Thymus (tissue), 14 donors: ENCODE measurements at places on chromosomes 5 and 9.

GRCh38 chr5:149437391-149438040, 58.4 kb upstream of the IL17B start:
- no peak for DNase-seq
- no peaks in the 10 kb centered on the region for H3K27me3 ChIP-seq
- no peaks in the 10 kb centered on the region for H3K36me3 ChIP-seq

DNA sequence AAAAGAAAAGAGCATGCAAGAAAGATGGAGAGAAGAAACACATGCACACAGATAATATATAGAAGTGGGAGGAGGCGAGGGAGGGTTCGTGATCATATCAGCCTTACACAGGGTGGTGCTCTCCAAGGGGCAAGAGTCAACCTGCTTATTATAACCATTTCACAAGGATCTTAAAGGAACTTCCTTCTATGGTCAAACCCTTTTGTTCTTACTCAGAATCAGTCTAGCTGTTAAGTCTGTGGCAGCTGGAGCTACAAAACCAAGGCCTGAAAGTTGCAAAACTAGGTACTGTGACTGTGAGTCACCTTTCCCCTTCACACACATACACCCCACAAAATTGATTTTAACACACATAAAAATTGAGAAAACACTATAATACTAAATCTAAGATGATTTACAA, 18.5 kb upstream of the ERMP1 start:
- H3K27me3 ChIP-seq, result no peaks in the 10 kb centered on the region
- H3K4me3 ChIP-seq, result no peak overlapping the region
- no peak overlapping the region for H3K27ac ChIP-seq
- DNase-seq, result peak; percentile 54

- H3K4me1 ChIP-seq, result no peaks in the 10 kb centered on the region
- no peaks in the 10 kb centered on the region for H3K36me3 ChIP-seq
- DNase-seq, result no peak
- no peaks in the 10 kb centered on the region for H3K27me3 ChIP-seq
Measured at GRCh38 chr5:53877243-53877642, 316.8 kb downstream of the NDUFS4 start.

DNA sequence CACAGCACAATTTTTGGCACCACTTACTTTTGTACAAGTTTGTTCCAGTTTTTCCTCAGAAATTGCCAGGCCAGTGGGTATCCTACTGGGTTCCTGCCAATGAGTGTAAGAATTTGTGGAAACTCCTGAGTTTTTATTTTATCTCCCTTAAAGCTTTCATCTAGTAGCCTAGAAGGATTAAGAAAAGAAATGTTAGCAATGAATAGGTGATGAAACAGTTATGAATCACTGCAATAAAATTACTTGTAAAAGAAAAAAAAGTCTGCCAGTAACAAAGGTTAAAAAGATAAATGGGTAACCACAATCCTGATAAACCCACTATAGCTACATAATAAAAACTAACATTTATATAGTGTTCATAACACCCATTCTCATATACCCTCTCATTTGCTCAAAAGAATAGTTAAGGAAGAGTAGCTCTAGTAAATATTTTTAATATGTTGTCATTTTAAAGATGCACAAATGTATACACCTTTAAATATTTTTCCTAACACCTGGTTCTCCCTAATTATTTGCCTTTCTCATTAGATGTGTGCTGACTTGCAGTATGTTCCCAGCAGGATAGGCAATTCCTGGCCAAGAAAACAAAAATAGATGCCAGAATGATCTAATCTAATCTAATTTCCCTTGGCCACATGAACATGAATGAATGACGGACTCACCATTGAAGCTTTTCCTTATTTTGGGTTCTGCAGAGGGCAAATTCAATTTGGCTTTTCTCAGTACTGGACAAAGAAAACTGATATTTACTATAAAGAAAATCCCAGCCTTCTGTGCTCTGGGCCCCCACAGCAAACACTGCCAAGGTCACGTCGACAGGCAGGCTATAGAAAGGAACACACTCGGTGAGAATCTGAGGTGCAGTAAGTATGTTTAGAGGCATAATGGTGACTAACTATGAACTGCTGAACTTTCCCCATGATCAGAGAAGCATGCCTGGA, 26.4 kb downstream of the ERAP1 start:
- peaks cover 56% of the 10 kb centered on the region for H3K36me3 ChIP-seq
- H3K4me1 ChIP-seq, result no peaks in the 10 kb centered on the region
- no peak overlapping the region for H3K4me3 ChIP-seq
- no peak for DNase-seq
- H3K27ac ChIP-seq, result no peak overlapping the region
